ENCODE measurements at places on chromosomes 7 and 10.

DNA sequence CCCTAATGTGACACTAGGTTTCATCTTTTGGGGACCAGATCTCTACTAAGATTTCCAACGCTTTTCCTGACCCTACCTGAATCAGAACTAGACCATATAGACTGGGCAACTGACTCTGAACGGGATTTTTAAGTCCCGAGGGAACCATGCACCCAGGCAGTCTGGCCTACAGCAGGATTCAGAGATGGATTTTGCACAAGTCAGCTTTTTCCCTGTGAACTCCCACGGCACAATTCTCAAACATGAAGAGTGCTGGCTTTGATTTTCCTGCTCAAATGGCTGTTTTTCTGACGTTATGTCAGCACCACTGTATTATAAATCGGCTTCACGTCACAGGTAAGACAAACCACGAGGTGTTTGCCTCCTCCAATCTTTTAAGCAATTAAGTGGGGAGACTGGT is 409.1 kb downstream of the TCERG1L start:
- no peak for DNase-seq

DNA sequence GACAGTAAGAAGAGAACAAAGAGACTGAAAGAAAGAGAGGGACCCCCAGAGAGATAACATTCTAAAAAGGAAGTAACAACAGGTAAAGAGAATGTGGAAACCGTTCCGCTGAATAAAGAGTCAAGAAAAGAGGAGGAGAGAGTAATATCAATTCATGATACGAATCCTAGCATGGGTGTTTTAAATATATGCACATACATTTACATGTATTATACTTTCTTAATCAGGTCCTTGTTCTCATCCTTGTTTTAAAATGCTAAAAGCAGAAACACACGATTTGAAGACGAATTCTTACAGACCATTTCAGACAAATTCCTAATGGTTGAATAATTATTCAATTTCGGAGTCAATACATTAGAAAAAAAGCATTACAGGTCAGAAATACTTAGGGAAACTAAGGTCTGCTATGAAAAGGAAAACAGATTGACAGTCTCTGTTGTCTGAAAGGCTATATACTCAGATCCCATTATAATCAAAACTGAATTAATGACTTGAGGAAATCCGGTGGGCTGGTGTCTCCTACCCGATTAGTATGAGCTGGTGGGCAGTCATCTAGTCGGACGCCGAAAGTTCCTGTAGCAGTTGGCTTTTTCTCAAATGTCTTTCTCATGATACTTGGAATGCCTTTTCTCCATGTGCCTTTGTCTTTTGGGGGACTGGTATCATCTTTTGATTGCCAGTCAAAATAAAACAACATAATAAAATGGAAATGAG is 127.3 kb downstream of the ARHGAP21 start:
- no peak for DNase-seq

GRCh38 chr7:105189859-105190492 is 176.0 kb downstream of the KMT2E start:
- DNase-seq: no peak

GRCh38 chr7:106199024-106199423 is 85.8 kb downstream of the NAMPT start:
- DNase-seq: no peak

GRCh38 chr7:2068693-2069471 is 163.9 kb downstream of the MAD1L1 start:
- DNase-seq: no peak

DNA sequence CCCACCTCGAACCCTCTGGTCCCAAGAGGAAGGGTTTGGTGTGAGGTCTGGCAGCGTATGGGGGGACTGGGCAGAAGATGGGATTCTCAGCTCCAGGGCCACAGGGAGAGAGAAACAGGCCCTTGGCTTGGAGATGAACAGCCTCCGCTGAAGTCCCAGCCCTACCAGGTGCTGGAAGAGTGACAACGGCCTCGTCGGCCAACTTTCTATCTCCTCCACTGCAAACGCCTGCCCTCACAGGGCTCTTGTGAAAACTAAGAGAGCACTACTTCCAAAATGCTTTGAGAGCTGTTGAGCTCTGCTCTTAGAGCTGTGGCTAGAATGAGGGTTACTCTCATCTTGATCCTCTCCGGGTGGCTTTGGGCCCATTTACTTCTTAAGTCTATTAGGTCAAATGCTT is 63.5 kb downstream of the AFAP1L2 start:
- no peak for DNase-seq

DNA sequence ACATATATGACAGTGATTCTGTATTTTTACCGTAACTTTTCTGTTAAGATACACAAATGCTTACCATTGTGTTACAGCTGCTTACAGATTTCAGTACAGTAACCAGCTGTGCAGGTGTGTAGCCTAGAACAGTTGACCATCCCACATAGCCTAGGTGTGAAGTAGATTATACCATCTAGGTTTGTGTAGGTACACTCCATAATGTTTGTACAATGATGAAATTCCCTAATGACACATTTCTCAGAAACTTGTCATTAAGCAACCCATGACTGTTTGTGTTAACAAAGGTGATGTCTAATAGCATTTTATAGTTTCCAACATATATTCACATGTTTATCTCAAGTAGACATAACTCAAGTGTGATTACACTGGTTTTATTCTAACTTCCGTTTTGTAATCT is 218.5 kb downstream of the PLXDC2 start:
- no peak for DNase-seq

DNA sequence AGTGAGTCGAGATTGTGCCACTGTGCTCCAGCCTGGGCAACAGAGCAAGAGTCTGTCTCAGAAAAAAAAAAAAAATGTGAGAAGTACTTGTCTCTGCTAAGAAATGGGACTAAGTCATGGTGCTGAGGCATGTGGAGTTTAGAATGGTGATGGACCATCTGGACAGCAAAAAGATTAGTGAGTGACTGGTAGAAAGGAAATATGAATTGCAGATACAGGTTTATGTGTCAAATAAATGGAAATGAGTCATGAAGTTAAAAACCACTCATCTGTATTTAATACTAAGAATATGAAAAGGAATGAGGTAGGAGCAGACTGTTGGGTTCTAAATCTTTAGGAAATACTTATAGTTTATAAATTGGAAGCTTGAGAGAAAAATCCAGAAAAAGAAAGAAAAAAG is 625.7 kb upstream of the ANKRD30A start:
- no peak for DNase-seq

GRCh38 chr7:100019908-100020307 is 4.5 kb downstream of the ZKSCAN1 start:
- DNase-seq: no peak

GRCh38 chr10:101451261-101451660 is 97.3 kb downstream of the BTRC start:
- no peak for DNase-seq

- no peak for DNase-seq
Measured at GRCh38 chr7:116148108-116148507, 62.2 kb upstream of the TES start.

- DNase-seq: no peak
Measured at GRCh38 chr10:100724531-100725027, 20.8 kb upstream of the PAX2 start.

GRCh38 chr10:132979491-132980425 is 37.4 kb upstream of the CFAP46 start:
- DNase-seq: no peak

DNA sequence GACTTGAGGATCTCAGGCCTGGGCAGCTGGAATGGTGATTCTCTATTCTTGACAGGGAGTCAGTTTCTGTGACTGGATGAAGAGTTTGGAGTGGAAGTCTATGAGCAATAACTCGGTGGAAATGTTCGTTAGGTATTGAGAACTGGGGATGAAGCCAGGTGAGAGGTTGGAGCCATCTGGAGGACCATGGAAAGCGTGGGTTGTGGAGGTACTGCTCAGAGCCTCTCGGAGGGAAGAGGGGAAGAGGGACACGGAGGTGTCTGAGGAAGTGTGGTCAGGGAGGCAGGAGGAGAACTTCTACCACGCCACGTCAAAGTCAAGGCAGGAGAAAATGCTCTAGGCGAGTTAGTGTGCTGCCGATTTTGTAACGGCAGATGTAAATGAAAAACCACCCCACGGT is 430.7 kb downstream of the DPP6 start:
- no peak for DNase-seq

DNA sequence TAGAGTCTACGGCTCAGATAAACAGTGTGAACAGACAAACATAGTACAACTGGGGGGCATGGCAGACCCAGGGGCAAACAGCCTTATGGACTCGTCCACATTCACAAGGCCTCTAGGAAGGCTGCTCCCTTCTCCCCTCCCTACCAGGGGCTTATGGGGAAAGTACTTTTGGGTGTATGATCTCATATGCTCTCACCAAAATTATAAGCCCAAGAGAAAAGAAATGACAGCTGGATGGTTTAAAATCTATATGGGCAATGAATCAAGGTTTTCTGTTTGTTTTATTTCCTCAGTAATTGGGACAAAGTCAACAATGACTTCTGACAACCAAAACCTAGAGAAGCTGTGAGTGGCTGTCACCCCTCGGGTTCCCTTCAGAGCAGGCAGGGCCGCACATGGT is 144.4 kb downstream of the PKD1L1 start:
- no peak for DNase-seq

DNA sequence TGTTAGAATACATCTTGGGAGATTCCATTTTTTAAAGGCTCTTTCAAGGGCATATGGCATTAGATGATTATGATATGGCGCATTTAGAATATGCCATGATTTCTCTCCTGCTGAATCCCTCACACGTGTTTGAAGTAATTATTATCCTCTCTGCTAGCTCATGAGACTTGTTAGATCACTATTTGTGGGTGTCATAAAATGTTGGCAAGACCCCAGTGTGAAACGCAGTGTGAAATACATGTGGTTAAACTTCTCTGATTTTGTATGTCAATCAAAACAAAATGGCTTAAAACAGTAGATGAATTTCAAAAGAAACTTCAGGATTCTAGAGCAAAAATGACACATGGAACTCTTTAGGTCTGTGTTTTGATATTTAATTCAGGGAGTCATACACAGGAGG is 560.8 kb downstream of the AUTS2 start:
- no peak for DNase-seq

GRCh38 chr10:90413196-90413595 is 444.6 kb downstream of the HTR7 start:
- no peak for DNase-seq

DNA sequence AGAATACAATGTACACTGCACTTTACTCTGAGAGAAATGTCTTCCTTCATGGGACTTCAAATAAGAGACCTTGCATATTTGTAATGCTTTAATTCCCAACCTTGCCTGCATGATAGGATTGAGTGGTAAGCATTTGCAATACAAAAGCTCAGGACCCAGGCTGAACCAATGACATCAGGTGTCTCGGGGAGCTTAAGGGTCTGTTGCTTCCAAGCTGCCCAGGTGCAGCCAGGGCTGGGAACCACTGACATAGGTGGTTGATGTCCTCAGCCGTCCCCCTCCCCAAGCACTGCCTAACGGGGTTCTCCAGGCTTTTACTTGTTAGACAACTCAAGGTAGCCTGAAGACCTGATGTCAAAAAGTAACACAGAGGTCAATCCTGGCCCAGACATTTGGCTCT is 29.1 kb downstream of the FIGNL1 start:
- DNase-seq: no peak

- peak; percentile 84 for DNase-seq
Measured at GRCh38 chr10:58662314-58662713, 149.6 kb downstream of the BICC1 start.

GRCh38 chr10:116978901-116979300 is 26.1 kb downstream of the SHTN1 start:
- DNase-seq: no peak

- DNase-seq: no peak
Measured at GRCh38 chr7:155950898-155951553, 138.8 kb upstream of the SHH start.

Measured in stromal cell of bone marrow (primary cell).